ENCODE measurements at places on chromosomes 2 and 18. TPM values are rescaled to one million over a fixed set of nuclear protein-coding genes. Genes with fewer than 3 reads are reported as not detected.

The RBKS gene
- total RNA-seq = 3.5 TPM

The TYMS gene
- total RNA-seq = 0.26 TPM

The CDKL4 gene
- total RNA-seq = 0.44 TPM

The CCDC178 gene
- not detected for total RNA-seq

The CFAP53 gene
- 1.6 TPM for total RNA-seq

The RAD51AP2 gene
- total RNA-seq = not detected

The SLC4A3 gene
- total RNA-seq = 0.50 TPM

GRCh38 chr18:5107988-5108387 is 89.1 kb downstream of the AKAIN1 start:
- no peak for DNase-seq

- DNase-seq = no peak
Observed at GRCh38 chr2:162769066-162769465, 69.5 kb downstream of the KCNH7 start.

- DNase-seq = no peak
Observed at GRCh38 chr18:14748496-14748895, 524 bp downstream of the ANKRD30B start.

DNA sequence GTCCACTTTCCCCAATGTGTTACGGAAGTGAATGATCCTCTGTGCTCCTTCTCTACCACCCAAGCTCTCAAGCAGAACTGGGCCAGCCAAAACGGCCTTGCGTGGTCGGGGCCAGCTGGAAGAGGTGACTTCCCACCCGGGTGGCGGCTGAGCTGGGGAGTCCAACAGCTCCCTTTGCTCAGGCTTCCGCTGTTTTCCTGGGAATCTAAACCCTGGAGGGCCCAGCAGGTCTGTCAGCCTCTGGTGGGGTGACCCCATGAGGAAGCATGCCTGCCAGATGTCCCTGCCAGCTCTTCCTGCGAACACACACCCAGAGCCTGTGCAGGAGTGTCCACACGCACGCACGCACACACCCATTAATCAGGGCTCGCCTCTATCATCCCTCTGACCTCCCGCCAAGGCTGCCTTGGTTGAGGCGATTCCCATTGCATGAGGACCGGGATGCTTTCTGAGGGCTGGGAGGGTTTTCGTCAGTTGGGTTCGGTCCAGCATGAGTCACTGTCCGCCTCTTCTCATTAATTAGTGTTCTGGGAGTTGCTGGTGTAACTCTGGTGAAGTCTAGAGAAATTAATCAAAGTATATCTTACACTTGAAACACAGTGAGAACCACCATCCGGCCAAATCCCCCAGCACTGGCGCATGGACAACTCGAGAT is 90.6 kb downstream of the TWIST2 start:
- peak; percentile 90 for DNase-seq

DNA sequence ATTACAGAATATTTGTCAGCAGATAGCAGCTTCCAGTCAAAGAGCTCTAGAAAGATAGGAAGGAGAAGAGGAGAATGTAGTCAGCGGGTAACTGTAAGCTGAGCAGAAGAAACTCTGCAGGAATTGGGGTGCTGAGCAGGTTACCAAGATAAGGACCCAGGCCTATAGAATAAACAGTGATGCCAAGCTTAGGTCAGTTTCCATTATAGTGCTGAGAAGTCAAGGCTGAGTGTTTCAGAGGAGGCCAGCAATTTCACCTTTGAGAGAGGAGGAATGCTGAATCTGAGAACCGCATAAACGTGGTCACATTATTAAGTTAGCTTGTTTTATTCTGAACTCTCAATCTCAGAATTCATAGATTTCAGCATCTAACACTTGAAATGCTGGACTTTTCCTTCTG is 13.9 kb downstream of the NAB1 start:
- no peak for DNase-seq

GRCh38 chr2:118721817-118722551 is 125.5 kb downstream of the EN1 start:
- DNase-seq = no peak

DNA sequence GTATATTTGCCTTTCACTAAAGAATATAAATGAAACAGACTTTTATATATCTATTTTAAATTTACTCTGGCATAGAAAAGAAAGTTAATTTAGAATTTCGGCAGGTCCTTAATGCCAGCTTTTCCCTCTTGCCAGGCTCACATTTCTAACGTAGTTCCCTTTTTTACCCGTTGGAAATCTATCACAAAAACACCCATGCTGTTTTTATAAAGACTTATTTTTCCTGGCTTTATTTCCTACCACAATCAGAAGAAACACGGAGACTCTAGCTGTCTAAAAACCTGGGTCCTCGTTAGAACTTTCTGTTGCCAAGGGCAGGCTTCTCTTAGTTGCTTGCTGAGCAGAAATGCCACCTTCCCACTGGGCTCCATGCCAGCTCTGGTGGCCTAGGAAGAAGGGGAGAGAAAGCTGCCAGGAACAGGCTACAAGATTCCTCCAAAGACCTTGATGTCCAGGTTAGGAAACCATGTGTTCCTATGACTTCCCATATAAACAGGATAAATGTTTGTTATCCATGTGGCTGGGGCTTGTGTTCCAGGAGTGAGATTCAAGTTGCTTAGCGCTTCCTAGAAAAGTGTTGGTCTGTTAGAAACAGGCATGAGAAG is 17.8 kb upstream of the TMEM18 start:
- peak; percentile 56 for DNase-seq

DNA sequence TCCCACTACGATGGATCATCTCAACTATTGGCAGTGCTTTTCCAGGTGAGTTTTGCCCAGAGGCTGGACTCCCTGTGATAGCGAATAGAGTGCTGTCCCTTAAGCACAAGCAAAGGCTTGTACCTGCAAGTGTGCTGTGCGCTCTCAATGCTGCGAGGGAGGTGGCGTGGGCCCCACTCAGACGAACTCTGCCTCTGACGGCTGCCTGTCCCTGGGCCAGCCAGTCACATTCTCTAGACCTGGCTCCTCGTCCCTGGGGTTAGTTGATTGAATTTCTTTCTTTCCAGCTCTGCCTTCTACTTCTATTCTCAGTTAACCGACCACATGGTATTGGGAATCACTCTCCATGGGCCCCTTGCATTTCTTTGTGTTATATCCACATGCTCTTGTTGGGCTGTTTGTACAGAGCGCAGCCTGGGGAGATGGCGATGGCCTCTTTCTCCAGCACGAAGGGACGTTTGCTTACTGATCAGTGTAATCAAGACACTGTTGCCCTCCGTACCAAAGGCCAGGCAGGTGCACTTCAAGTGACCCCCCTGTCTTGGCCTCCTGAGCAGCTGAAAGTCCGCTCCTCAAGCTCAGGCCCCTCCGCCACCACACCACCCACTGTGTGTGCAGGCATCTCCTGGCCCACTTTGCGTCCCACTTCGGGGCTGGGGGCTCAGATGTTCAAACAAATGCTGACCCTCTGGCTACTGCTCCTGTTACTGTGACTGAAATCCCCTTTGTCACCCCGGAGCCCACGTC is 151.3 kb downstream of the ZNF236 start:
- no peak for DNase-seq

GRCh38 chr18:53971331-53971730 is 253.1 kb downstream of the MBD2 start:
- DNase-seq = no peak

DNA sequence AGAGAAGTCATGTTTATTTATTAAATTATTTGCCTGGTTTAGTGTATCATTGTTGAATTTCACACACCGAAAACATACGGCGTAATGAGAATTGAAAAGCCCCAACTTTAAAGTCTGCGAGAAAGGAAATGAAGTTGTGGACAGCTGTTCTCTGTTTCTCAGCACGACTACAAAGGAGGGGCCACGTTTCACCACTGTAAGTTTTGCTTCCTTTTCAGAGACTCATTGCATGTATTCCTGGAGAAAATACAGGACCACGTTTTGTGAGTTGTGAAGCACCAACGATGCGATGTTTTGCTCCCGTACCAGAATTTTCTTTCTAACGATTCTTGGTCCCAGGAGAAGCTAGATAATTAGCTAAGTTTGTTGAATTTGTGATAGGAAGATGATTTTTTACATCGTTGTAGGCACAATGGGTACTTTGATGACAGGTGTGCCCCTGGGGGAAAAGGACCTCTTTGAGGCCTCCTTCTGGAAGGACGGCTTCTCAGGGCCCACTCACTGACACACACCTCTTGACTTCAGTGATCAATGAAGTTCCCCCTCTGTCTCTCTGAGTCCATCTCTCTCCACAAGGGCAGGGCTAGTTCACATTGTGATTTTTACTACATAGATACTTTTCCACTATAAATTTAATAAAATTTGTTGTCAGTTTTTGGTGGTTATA is 23.7 kb upstream of the ACKR3 start:
- no peak for DNase-seq

- no peak for DNase-seq
Observed at GRCh38 chr2:190069936-190070696, 7.6 kb upstream of the MSTN start.

- DNase-seq = no peak
Observed at GRCh38 chr2:24860631-24861030, 59.4 kb downstream of the ADCY3 start.

DNA sequence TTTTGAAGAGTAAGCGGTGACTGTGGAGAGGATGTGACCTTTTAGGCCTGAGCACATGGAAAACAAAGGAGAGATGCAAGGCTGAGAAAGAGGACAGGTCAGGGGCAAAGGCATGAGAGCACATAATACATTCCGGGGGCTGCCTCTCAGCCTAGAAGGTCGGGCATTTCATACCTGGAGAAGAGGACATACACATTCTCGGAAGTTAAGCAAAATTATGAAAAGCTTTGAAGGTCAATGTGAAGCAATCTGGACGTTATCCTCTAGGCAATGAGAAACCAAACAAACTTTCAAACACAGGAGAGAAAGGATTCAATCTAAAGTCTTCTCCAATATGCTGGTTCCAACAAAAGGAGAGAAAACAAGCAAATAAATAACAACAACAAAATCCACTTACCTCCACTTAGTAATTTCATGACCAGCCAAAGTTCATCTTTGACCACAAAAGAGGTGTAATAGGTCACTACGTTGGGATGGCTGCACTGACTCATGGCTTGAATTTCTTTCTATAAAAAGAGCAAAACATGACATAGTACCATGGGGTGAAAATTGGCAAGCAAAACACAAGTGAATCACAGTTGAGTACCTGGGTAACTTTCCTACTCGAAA is 80.4 kb downstream of the STK39 start:
- DNase-seq = no peak

- no peak for DNase-seq
Observed at GRCh38 chr2:240422658-240423329, 12.7 kb upstream of the GPC1 start.

- DNase-seq = no peak
Observed at GRCh38 chr2:229861431-229861830, 60.4 kb downstream of the TRIP12 start.

GRCh38 chr18:25510096-25510495 is 158.1 kb upstream of the ZNF521 start:
- DNase-seq = no peak

GRCh38 chr18:2223849-2224248 is 347.5 kb downstream of the METTL4 start:
- DNase-seq = no peak

- no peak for DNase-seq
Observed at GRCh38 chr2:74772046-74772445, 61.9 kb upstream of the HK2 start.

- no peak for DNase-seq
Observed at GRCh38 chr2:241000831-241001321, 2.5 kb downstream of the SNED1 start.

DNA sequence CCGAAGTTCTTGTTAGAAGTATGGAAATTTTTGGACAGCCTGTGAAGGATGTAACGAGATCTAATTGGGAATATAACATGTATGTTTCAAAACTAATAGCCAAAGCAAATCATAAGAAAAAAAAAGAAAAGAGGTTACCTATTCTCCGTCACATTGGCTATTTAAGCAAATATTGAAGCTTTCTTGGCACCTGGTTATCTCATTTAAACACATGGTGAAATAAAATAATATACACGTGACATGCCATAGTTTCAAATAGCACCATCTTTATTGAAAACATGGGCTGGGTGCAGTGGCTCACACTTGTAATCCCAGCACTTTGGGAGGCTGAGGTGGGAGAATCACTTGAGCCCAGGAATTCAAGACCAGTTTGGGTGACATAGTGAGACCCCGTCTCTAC is 56.7 kb downstream of the ZEB2 start:
- DNase-seq = no peak

DNA sequence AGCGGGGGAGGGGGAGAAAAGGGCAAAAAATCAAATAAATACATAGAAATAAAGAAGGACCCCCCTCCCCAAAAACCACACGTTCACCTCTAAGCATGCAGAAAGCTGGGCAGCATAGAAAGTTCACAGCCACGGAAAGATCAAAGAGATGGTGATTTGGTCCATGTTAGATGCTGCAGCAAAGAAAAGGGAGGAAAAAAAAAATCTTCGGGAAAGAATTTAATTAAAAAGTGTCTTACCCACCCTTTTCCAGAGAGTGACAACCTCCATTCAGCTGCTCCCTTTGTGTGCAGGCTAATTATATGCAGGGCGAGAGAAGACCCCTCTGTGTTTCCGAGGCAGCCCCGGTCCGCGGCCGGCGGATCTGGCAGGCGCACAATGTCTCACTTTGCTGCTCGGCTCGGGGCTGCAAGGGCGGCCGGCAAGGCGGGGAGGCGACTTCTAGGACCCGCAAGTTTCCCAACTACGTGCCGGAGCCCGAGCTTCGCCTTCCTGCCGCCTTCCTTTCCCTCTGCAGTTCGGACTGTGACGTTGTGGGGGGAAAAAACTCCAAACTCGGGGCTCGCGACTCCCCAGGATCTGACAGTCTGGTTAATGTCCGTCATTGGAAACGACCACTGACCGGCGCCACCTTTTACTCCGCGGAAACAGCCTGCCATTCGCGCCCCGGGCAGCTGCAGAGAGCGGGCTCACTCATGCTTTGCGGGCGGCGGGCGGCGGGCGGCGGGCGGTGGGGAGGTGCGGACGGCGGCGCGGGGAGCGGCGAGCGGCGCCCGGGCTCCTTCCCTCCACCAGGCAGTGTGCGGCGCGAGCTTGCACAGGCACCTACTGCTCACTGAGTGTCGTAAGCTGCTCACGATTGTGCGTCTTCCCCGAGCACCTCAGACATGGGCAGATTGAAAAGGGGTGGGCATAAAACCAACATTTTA is at the start of gene LRRTM1:
Gene LRRTM1, minus strand, starts transcription at position 844 of the 929 bp plus-strand sequence. CDS start 933 bp downstream, outside the sequence.
- DNase-seq = peak; percentile 41

DNA sequence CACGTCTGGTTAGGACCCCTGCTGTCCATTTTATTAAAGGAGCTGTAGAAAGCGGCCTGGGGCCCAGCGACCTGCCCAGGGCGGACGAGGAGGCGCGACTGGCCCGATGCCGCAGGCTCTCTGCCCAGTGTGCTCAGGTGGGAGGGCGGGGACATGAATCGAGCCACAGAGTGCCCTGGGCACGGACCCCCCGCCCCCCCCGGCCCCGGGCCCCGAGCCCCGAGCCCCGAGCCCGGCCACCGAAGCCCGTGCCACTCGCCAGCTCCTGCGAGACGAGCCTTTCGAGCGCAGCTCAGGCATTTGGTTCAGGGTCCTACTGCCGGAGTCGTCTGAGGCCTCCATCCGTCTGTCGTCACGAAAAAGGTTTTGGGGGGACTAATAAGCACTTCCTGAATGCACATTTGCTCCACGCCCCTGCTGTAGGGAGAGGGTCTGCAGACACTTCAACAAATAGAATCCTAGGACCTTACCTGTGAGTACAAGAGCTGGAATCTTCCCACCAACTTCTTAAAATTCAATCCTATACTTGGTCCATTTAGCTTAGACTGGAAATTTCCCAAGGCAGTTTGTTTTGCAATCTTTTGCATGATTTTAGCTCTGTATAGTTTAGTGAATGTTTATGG is 602 bp upstream of the ADAM17 start:
- DNase-seq = no peak

Measured in psoas muscle (tissue), 8 donors.